ENCODE measurements at places on chromosomes 1 and 21. TPM values are rescaled to one million over a fixed set of nuclear protein-coding genes. Genes with fewer than 3 reads are reported as not detected.

DNA sequence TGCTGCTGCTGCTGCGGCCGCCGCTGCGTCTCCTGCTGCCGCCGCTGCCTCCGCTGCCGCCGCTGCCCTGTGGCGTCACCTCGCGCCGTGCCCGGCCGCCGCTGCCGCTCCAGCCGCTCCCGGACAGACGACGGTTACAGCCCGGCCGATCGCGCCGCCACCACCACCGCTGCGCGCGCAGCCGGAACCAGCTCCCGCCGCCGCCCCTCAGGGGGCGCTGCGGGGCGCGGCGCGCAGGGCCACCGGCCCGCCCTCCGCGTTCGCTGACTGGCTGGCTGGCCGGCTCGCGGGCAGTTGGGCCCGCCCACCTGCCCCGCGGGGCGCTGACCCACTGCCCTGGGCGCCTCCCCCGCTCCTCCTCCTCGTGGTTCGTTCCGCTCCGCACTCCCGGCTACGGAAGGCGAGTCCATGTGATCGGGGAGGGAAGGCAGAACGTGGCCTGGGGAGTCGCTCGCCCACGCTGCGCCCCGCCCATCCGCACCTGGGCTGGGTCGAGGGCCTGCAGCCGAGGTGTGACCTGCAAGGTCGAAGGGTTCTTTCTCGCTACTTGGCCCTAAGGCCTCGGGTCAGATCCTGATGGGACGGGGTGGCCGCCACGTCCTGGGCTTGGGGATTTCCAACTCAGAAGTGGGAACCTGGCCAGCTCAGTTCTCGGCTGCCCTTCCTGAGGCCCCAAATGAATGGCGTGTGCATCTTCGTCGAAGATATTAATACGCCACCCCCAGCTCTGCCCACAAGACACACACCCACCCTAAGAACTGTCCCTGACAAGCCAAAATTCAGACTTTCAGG is at the start of gene PTP4A2:
TSS of gene PTP4A2 (minus strand) at position 185 of the 792 bp plus-strand sequence. CDS start 19,303 bp downstream, outside the sequence.
- DNase-seq: peak; percentile 97
- H3K27me3 ChIP-seq: peaks cover 14% of the 10 kb centered on the region
- peaks cover 53% of the 10 kb centered on the region for H3K4me1 ChIP-seq
- H3K36me3 ChIP-seq: no peaks in the 10 kb centered on the region
- peak within 1 kb of the TSS; percentile 55 for H3K27ac ChIP-seq
- H3K4me3 ChIP-seq: peak within 1 kb of the TSS; percentile 97

GRCh38 chr1:200353232-200353631 is 56.6 kb downstream of the ZNF281 start:
- no peak for DNase-seq
- no peak overlapping the region for H3K4me3 ChIP-seq
- no peaks in the 10 kb centered on the region for H3K27me3 ChIP-seq

DNA sequence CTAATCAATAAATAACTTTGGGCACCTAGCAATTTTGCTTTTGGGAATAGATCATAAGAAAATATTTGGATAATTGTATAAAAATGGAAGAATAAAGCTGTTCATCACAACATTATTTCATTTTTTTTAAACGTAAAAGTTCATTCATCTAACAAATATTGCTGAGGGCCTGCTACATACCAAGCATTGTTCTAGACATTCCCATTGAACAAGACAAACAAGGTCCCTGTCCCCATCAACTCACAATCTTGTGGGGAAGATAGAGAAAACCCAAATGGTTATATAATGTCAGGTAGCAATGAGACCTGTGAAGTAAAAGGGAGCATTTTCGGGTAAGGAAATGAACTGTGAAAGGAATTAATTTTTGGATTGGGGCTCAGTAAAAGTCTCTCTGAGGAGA is 54.0 kb upstream of the BEND5 start:
- no peak overlapping the region for H3K27ac ChIP-seq
- H3K27me3 ChIP-seq: peaks cover 9% of the 10 kb centered on the region
- no peaks in the 10 kb centered on the region for H3K4me1 ChIP-seq
- H3K36me3 ChIP-seq: no peaks in the 10 kb centered on the region
- no peak for DNase-seq

DNA sequence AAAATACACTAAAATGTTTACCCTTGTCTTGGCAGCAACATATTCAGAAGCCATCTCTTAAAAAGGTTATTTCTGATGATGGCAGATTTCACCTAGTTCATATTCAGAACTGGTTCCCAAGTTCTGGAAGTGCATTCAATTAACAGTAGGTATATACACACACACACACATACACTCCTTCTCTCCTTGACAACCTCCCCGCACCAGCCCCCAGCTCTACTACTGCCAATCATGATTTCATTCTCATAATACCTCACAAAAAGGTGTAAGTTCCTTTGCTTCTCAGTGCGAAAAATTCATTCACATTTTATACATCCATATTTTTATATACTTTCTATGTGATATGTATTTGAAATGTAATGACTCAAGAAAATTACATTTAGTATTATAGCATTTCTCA is 228.1 kb upstream of the ST6GALNAC5 start:
- H3K36me3 ChIP-seq: no peaks in the 10 kb centered on the region
- no peak overlapping the region for H3K4me3 ChIP-seq
- H3K27ac ChIP-seq: no peak overlapping the region
- DNase-seq: no peak
- no peaks in the 10 kb centered on the region for H3K4me1 ChIP-seq

DNA sequence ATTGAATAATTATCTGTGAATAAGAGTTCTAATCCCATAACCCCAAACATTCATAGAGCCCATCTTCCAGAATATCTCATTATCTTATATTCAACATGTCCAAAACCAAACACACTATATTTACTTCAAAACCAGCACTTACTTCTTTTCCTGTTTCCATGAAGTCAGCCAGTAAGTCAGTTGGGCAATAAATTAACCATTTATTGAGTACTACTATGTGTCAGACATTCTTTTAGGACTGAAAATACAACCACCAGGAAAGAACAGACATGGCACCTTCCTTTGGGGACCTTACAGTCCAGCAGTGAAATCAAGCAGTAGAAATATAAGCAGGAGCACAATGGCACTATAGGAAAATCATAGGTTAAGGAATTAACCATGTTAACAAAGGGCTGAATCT is 8.8 kb downstream of the AK5 start:
- H3K4me3 ChIP-seq: no peak overlapping the region
- H3K27ac ChIP-seq: no peak overlapping the region
- peaks cover 3% of the 10 kb centered on the region for H3K4me1 ChIP-seq
- H3K27me3 ChIP-seq: no peaks in the 10 kb centered on the region

DNA sequence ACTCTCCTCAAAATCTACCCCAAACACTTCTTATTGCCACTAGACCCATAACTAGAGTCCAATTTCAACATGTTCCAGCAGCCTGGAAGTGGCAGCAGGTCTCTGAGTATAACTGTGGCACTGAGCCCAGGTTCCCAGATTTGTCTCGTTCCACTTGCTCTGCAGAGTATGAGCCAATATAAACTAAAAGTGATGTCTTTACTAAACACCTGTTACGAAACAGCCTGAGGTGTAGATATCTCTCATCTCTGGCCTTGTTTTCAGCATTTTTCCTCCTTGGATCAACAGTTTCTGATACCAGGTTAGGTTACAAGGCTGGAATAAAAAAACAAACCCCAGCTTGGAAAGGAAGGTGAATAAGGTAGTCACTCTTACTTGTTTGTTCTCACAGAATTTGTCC is 25.2 kb upstream of the PRDX6 start:
- no peak for DNase-seq
- H3K4me1 ChIP-seq: peaks cover 61% of the 10 kb centered on the region
- peak overlapping the region; percentile 94 for H3K27ac ChIP-seq
- H3K36me3 ChIP-seq: peaks cover 43% of the 10 kb centered on the region
- no peaks in the 10 kb centered on the region for H3K27me3 ChIP-seq

GRCh38 chr1:117367046-117368025 is at the start of gene MAN1A2:
Gene MAN1A2, plus strand, starts transcription at chr1:117367449. Its CDS starts 735 bp downstream, at chr1:117368184.
- peak within 1 kb of the TSS; percentile 91 for H3K4me3 ChIP-seq
- no peaks in the 10 kb centered on the region for H3K36me3 ChIP-seq
- peak; percentile 75 for DNase-seq
- H3K4me1 ChIP-seq: peaks cover 44% of the 10 kb centered on the region

DNA sequence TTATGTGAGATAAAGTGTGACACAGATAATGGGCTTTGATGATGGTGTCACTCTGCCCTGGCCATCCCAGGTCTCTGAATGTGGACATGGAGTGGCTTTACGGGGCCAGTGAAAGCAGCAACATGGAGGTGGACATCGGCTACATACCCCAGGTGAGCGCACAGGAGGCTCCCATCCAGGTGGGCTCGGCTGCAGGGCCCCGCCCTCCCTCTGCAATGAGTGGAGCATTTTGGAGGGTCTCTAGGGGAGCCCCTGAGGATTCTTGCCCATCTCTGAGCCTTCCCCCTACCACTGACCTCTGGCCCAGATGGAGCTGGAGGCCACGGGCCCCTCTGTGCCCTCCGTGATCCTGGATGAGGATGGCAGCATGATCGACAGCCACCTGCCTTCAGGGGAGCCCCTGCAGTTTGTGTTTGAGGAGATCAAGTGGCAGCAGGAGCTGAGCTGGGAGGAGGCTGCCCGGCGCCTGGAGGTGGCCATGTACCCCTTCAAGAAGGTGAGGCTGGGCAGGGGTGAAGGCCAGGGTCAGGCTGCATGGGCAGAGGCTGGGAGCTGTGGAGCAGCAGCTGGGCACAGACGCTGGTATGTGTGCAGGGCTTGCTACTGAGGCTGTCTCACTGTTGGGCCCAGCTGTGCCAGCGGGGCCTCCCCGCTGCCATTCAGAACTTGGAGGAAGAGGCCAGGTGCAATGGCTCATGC is 8.2 kb upstream of the MTFR1L start:
- peaks cover 14% of the 10 kb centered on the region for H3K36me3 ChIP-seq
- H3K4me3 ChIP-seq: no peak overlapping the region
- H3K4me1 ChIP-seq: 0 out of 2 replicates have a peak, but pooled peaks cover 3% of the 10 kb centered on the region
- no peak for DNase-seq
- H3K27ac ChIP-seq: no peak overlapping the region
- H3K27me3 ChIP-seq: no peaks in the 10 kb centered on the region

DLGAP3 gene
- 9.7 TPM for total RNA-seq

GPR52 gene
- total RNA-seq: 0.22 TPM

AMY1C gene
- not detected for total RNA-seq

Measured in WTC11 (cell line).